Renal cortical epithelial cell (primary cell): ENCODE measurements at places on chromosomes 6 and 20. TPM values are rescaled to one million over a fixed set of nuclear protein-coding genes. Genes with fewer than 3 reads are reported as not detected.

Gene PDRG1
- total RNA-seq = 5.2 and 8.4 TPM in 2 replicates

DNA sequence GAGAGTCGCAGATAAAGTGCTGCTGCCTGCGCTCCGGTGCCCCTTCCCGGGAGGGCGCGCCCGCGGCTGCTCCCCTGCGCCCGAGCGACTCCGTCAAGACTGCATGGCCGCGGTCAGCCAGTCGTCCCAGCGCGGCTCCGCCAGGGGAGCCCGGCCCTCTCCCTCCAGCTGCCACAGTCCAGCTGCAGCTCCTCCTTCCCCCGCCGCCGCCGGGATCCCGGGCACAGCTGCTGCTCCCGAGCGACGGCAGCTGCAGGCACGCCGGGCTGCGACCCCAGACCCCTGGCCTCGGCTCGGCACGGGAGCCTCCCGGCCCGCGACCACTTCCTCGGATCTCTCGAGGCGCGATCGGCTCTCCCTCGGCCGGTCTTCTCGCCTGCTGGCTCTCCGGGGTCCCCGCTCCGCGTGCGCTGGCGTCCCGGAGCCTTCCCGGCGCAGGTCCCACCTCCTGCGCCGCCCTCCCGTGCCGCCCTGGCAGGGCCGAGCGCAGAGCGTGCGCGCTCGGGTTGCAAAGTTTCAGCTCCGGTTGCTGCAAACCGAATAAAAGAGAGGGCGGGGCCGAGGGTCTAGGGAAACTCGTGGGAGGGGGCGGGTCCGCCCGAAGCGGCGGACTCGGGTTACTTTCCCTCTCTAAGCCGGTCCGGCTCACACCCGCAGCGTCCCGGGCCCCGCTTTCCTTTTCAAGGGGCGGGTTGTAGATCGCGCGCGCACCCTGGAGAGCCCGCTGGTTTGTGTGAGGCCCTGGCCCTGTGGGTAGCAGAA lies at the start of gene CNKSR3:
Gene CNKSR3, minus strand, starts transcription at position 542 of the 762 bp plus-strand sequence. CDS start 571 bp downstream, outside the sequence.
- peak; percentile 77 for DNase-seq

- no peak for DNase-seq
Measured at GRCh38 chr6:119829006-119829405, 479.4 kb upstream of the MAN1A1 start.

GRCh38 chr6:32076321-32076809 lies 32.8 kb downstream of the TNXB start:
- peak; percentile 78 for DNase-seq

Gene EPB41L2
- 52.3 and 78.7 TPM in 2 replicates for total RNA-seq

Gene PPP1R14C
- 17.0 and 25.5 TPM in 2 replicates for total RNA-seq

- DNase-seq = peak; percentile 74
Measured at GRCh38 chr20:24634855-24635254, 165.4 kb downstream of the SYNDIG1 start.

- DNase-seq = no peak
Measured at GRCh38 chr20:59324521-59325141, 24.2 kb downstream of the EDN3 start.

Gene CPXM1
- 0.17 and 0.20 TPM in 2 replicates for total RNA-seq

- DNase-seq = no peak
Measured at GRCh38 chr6:30940361-30940986, at the start of gene MUCL3. Gene MUCL3, plus strand, starts transcription at chr6:30940973. Its CDS starts 27 bp downstream, at chr6:30941000.

GRCh38 chr6:84001119-84001518 lies 32.5 kb upstream of the MRAP2 start:
- DNase-seq = no peak

Gene CPNE5
- 0.15 and 0.17 TPM in 2 replicates for total RNA-seq

Gene SLC2A10
- total RNA-seq = 8.0 and 13.9 TPM in 2 replicates

Gene GRM1
- 0.10 TPM in 1 of 2 replicates, not detected in the other for total RNA-seq

DNA sequence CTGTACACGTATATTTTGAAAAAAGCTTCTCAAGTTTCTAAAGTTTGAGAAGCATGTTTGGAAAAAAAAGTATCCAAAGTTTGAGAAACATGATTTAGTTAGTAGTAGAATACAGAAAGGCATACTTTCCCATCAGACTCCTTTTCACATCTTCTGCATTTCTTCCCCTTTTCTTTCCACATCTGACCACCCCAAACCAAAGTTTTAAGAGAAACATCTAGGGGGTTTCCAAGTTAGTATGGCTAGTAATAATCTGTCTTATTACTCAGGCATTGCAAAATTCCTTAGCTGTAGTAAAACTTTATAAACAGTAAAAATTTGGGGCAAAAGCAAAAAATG lies 63.0 kb upstream of the IL20RA start:
- DNase-seq = no peak

Gene CRISP2
- 0.10 TPM in 1 of 2 replicates, not detected in the other for total RNA-seq

Gene SCGN
- 0.20 TPM in 1 of 2 replicates, not detected in the other for total RNA-seq

- DNase-seq = no peak
Measured at GRCh38 chr20:37954626-37955025, 51.7 kb downstream of the VSTM2L start.

Gene PRR18
- not detected in 2 replicates for total RNA-seq

Gene TRIM40
- not detected in 2 replicates for total RNA-seq

Gene GPR63
- 1.2 and 1.9 TPM in 2 replicates for total RNA-seq

Gene TINAG
- total RNA-seq = 5.9 and 16.5 TPM in 2 replicates

DNA sequence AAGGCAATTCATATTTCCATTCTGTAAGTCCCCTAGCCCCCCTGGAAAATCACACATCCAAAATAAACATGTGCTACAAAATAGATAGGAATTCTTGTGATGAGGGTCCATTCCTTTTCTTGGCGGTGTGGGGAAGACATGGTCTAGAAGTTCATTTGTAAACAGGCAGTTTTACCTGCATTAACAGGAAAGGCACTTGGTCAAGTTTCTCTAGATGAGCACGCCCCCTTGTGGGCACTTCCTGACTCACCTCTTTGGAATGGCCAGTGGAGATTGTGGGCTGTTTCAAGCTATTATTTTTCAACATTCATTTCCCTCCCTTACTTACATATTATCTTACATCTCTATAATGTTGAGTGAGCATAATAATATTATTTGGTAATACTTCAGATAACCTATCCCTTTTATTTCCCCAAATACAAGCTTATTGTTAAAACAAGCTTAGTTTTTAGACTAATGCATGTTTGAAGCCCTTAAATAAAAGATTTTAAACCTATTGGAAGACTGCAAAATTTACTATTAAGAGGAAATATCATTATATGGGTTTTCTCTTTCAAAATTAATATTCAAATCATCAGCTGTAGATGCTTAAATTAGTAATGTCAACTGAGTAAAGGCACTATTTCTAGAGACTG lies 92.1 kb downstream of the TASP1 start:
- DNase-seq = peak; percentile 80

DNA sequence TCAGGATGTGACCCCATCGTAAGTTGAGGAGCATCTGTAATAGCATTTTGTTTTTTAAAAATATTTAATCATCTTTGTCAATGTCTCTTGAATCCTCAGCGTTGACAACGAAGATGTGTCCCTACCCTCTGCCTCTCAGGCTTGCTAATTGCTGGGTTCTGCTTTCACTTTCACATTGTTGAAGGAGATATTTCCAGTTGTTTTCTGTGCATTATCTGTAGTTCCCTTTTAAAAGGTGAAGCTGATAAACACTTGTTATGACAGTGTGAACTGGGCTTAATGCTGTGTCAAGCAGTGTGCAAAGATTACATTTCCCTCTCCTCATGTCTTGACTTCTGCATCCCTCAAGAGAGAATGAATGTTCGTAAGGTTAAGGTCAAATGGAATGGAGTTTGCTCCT lies 54.9 kb downstream of the CSE1L start:
- DNase-seq = no peak

GRCh38 chr6:26556263-26557070 lies 18.3 kb downstream of the HMGN4 start:
- no peak for DNase-seq

DNA sequence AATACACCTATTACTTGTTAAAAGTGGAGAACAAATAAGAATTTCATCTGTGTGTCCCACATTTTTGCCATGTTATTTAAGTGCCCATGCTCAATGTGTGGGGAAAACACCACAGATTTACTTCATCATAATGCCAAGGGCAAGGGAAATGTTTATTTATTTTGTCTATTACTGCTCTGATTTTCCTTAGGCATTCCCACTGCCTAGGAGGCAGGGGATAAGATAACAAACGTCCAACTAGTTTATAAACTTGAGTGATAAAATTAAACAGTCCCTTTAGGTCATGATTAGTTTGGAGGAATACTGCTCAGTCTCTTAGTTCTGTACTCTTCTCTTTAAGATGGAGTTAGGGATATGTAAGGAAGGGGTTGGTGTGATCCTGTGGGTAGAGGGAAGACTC lies 598.4 kb upstream of the MARCKS start:
- DNase-seq = no peak

- no peak for DNase-seq
Measured at GRCh38 chr6:7742223-7742785, 16.4 kb downstream of the BMP6 start.

Gene ATP6V1G2
- 1.0 TPM in 1 of 2 replicates, not detected in the other for total RNA-seq

Gene LY6G5B
- total RNA-seq = 2.6 TPM in 1 of 2 replicates, not detected in the other

- no peak for DNase-seq
Measured at GRCh38 chr6:29916741-29917140, 25.6 kb upstream of the HLA-A start.

DNA sequence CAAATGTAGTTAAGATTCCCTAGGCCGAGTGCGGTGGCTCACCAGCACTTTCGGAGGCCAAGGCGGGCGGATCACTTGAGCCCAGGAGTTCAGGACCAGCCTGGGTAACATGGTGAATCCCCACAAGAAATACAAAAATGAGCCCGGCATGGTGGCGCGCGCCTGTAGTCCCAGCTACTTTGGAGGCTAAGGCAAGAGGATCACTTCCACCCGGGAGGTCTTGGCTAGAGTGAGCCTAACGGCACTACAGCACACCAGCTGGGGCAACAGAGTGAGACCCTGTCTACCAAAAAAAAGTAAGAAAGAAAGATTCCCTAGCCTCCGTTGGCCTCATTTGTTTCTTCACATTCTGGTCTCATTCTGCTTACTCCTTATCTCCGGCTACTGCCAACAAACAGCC lies 1.2 kb downstream of the ESF1 start:
- DNase-seq = no peak

GRCh38 chr6:32867022-32867477 lies 13.1 kb downstream of the PSMB9 start:
- no peak for DNase-seq

GRCh38 chr20:21137078-21137477 lies 11.2 kb downstream of the KIZ start:
- DNase-seq = no peak

Gene SLC35D3
- total RNA-seq = not detected in 2 replicates

DNA sequence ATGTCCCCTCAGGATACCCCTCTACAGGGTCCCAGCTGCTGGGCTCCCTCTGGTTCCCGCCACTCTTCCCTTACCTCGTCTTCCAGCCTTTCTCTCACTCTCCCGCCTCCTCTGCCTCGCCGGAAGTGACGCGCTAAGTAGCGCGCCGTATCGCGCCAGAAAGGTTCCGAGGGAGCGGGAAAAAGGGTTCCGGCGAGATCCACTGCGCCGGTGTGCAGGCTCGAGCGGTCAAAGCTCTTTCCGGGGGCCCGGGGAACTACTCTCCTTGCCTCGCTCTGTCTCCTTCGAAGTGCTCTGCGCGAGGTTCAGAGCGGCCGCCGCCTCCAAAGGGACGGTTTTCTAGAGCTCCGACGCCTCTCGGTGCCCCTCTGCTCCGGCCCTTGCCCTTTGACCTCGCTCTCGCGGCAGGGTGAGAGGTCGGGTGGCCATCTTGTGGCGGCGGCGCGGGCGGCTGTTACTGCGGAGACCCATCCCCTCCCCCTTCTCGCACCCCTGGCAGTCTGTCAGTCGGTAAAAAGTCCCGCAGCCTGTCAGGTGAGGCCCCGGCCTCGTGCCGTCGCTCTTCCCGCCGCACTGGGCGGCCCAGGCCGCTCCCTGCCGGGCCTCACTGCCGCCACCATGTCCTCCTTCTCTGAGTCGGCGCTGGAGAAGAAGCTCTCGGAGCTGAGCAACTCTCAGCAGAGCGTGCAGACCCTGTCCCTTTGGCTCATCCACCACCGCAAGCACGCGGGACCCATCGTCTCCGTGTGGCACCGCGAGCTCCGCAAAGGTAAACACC lies at the start of the genes RPRD1B and TTI1:
Gene RPRD1B, plus strand, starts transcription at position 417 of the 778 bp plus-strand sequence. Its CDS starts 202 bp downstream, at position 619.
Gene TTI1, minus strand, starts transcription at position 127 of the 778 bp plus-strand sequence. CDS start 19,640 bp downstream, outside the sequence.
- DNase-seq = peak; percentile 73

GRCh38 chr6:142728910-142729481 lies 216.0 kb downstream of the HIVEP2 start:
- no peak for DNase-seq

GRCh38 chr6:154960854-154961530 lies 34.1 kb upstream of the TIAM2 start:
- DNase-seq = no peak

DNA sequence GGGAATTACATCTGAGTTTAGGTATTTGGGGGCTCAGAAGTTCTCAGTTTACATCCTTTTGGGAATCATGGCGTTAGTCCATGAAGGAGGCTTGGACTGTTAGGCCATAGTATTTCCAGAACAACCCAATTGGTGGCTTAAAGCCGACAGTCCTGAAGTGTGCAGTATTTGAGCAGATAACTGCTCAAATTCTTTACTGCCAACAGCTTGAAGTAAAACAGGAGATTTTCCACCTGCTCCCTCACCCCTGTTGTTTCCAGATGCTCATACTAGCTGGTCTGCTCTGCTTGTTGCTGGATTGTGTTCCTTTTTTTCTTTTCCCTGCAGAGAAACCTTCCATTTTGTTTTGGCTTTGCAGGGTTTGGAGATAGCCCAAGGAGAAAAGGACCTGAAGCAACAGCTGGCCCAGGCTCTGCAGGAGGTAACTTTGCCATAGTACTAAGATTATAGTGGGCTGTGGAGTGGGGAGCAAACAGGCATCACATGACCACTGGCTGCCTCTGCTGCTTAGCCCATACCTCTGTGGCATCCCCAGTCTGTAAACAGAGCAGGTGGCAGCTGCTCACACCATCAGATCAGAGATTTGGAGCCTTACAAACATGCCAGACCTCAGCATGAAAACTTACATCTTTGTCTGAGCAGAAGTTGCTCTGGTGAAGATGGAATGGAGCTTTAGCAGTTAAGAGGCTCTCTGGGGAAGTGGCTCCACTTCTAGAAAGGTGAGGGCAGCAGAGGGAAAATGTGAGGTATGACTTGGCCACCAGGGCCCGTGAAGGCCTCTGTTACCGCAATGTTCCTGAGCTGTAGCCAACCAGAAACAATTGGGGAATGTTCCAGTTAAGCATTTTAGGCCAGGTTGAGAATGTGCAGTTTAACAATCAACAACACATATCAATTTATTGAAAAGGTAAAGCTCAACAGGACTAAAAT lies 17.6 kb downstream of the RNF8 start:
- no peak for DNase-seq

DNA sequence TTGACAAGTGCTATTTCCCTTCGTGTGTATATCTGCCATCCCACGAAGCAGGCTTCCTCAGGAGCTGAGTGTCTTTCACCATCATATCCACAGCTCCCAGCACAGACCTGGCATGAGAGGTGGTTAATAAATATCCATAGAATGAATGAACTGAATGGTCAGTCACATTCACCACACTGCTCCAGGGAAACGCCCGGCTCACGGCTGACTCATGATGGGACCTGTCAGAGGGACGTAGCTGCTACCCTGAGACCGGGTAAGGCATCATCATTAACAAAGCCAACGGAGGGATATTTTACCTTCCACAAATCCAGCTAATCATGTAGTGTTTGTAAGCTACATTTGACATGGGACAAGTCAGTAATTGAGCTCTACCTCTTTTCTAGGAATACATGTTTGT lies 12.5 kb downstream of the AGPAT4 start:
- peak; percentile 86 for DNase-seq

GRCh38 chr6:150898399-150899170 lies 33.1 kb downstream of the MTHFD1L start:
- DNase-seq = no peak
